ENCODE measurements at places on chromosomes 1 and 21.
A peak's percentile ranks its signal among the peaks of the same experiment; 100 is the strongest.

DNA sequence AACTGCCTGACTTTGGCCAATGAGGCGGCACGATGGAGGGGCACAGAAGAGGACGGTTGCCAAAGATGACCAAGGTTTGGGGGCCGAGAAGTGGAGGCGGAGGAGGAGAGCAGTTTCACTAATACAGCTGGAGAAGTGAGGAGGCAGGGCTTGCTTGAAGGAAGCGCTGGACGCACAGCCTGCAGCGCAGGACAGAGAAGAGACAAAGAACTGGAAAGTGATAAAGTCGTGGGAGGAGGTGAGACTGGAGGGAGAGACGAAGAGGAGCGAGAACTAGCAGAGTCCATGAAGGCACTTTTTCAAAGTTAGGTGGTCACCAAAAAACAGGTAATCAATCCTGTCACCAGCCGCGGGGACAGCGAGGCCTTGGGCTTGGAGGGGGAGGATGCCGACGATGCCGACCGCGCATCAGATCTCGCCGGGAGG lies 771 bp downstream of the PACC1 start:
- DNase-seq = no peak

DNA sequence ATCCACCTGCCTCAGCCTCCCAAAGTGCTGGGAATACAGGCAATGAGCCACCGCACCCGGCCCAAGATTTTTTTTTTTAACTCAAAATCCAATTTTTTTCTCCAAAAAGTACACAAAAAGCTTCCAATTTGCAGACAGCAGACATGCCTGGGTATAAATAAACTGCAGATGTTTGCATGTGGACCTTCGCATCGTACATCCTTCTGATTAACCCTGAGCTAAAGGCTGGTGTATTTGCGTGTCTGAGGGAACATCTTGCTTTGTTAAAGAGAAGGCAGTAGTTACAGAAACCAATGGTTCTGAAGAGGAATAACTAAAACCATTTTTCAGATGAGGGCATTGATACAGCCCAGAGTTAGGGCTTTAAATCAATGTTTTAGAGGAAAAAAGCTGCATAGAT lies 12.7 kb downstream of the BCAR3 start:
- no peak for DNase-seq

DNA sequence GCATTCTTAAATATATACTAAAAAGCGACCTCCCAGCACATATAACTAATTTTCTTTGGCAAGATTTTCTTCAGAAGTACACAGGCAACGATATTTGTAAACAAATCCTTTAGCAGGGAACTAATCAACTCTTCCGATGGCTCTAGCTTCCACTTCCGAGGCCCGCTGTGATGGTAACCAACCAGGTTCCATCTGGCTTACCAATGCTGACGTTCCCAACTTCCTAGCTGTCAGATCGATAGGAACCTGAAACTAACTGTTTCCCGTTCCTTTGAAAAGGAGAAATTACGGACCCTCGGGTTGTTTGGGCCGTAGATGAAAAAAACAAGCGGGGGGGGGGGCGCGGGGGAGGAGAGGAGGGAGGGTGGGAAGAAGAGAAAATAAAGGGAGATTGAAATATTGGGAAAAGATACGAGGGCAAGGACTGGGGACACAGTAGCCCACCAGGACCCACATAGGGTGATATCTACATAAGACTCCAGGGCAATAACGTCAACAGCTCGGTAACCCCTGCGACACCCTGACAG lies 513 bp downstream of the GTF2B start:
- no peak for DNase-seq

GRCh38 chr21:42799516-42799915 lies 79.8 kb downstream of the WDR4 start:
- DNase-seq = no peak

- no peak for DNase-seq
Measured at GRCh38 chr1:230940848-230941247, 37.8 kb downstream of the TTC13 start.

DNA sequence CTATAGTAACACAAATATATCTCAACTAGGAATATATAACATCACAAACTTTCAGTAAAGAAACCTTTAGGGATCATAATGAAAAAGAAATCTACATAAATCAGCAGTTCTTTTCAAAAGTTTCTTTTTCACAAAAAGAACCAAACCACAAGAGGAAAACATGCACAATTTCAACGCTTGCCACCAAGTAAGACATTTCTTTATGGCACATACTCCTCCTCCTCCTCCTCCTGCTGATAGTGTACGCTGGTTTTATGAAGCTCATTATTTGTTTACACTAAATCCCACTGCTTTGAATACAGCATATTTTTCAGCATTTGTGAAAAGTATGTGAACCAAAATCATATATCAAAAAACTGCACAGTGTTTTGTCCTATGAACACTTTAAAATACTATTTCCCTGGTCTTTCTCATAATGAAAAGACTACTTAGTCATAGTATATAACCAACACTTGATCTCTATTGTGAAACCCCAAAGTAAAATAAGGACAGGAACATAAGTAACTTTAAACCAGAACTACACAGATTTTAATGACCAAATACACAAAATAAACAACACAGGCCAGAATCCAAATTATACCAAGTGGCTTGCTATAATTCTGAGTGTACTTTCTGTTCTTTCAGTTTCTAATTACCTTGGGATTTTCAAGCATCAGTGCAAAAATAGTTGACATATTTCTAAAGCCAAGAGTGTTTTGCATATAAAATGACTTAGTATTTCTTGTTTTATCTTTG lies 184.2 kb downstream of the EIF4G3 start:
- no peak for DNase-seq

- DNase-seq = no peak
Measured at GRCh38 chr1:193569983-193570269, 383.5 kb upstream of the B3GALT2 start.

GRCh38 chr1:96309783-96310182 lies 411.8 kb upstream of the PTBP2 start:
- DNase-seq = no peak

- no peak for DNase-seq
Measured at GRCh38 chr1:98991127-98992012, 13.3 kb downstream of the PLPPR5 start.

- DNase-seq = no peak
Measured at GRCh38 chr1:7407544-7407895, 363.6 kb upstream of the VAMP3 start.

- DNase-seq = peak; percentile 22
Measured at GRCh38 chr21:43866260-43866629, 1.2 kb downstream of the AGPAT3 start.

DNA sequence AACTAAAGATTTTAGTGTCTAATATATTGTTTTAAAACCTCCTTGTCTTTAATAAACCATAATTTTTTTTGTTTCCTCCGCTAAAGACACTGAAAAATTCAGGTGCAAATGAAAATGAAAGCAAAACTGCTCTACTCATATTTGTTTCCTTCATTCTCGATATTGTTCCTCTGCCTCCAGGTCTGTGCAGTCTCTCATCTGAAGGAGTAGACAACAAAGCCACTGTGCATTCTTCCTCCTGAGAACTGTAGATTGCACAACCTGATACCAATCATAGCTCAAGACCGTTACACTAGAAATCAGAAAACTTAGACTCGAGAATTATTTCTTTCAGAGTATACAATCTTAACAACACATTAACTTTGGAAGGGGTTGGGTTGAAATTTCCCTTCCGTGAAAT lies 373.1 kb upstream of the CXADR start:
- no peak for DNase-seq

GRCh38 chr1:177471244-177471643 lies 300.5 kb downstream of the BRINP2 start:
- no peak for DNase-seq

GRCh38 chr1:12548279-12548972 lies 69.6 kb downstream of the DHRS3 start:
- no peak for DNase-seq

DNA sequence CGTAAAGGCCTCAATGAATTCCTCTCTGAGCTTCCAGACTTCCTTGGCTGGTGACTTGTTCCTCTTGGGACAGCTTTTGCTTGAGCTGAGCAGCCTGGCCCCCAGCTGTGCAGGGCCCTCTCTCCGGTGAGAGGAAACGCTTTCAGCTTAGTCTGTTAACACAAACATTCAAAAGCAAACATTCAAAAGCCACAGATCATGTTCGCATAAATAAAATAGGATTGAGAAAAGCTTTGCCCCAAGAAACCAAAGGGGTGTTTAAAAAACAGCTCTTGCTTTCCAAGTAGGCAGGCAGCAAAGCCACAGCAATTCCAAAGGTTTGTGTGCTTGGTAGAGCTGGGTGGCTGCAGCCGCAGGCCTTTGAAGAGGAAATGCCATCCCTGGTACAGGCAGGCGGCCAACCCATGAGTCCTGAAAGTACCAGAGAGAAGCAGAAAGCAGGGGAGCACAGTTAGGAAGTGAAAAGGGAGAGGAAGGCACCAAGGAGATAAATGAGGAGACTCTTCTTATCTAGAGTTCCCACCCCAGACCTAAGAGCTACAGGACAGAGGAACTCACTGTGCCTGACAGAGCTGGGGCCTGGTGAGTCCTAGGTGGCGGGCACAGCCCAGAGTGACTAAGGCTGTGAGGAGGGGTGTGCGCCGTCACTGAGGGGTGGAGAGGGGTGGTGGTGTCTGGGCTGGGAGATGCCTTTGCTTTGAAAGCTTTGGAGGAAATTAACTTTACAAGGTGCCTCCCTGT lies 48.4 kb downstream of the CCN1 start:
- DNase-seq = no peak

DNA sequence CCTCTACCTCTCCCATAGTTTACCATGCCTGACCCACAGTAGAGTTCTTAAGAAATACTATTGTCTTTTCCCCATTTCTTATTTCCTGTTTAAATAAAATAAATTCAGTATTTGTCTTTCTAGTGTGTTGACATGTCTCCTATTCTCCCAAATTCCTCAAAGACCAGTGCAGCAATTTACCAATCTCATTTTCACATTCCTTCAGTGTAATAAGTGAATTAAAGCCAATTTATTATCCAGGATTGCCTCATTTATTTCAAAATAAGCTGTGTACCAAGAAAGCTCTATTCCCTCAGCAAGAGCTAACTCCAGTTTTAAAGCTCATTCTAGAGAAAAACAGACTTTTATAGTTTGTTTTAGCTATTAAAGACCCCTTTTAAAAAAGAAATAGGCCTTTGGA lies 49.9 kb downstream of the DISC1 start:
- DNase-seq = no peak

GRCh38 chr1:238982736-238983135 lies 403.6 kb upstream of the CHRM3 start:
- no peak for DNase-seq

- DNase-seq = no peak
Measured at GRCh38 chr1:25338986-25339385, 852 bp downstream of the TMEM50A start.

GRCh38 chr21:46092026-46092764 lies 5.7 kb upstream of the COL6A2 start:
- DNase-seq = no peak

DNA sequence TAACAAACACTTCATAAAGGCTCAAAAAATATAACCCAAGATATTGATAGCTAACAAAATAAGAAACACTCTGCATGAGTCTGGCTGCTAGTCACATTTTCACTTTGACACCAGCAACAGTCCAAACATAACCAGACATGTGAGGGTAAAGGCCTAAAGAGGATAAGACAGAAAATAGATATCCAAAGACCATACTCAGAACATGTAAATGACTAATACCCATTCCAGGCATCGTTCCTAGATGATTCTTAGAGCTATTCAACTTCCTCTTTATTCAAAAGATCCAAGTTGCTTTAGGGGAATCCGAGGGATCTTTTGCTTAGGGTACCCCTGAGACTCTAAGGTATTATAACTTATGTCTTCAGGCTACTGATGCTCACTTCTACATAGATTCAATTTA lies 5.1 kb downstream of the COL24A1 start:
- no peak for DNase-seq

- DNase-seq = no peak
Measured at GRCh38 chr1:199510314-199510713, 517.2 kb upstream of the NR5A2 start.

- DNase-seq = no peak
Measured at GRCh38 chr1:234111458-234112142, 207.1 kb downstream of the SLC35F3 start.

DNA sequence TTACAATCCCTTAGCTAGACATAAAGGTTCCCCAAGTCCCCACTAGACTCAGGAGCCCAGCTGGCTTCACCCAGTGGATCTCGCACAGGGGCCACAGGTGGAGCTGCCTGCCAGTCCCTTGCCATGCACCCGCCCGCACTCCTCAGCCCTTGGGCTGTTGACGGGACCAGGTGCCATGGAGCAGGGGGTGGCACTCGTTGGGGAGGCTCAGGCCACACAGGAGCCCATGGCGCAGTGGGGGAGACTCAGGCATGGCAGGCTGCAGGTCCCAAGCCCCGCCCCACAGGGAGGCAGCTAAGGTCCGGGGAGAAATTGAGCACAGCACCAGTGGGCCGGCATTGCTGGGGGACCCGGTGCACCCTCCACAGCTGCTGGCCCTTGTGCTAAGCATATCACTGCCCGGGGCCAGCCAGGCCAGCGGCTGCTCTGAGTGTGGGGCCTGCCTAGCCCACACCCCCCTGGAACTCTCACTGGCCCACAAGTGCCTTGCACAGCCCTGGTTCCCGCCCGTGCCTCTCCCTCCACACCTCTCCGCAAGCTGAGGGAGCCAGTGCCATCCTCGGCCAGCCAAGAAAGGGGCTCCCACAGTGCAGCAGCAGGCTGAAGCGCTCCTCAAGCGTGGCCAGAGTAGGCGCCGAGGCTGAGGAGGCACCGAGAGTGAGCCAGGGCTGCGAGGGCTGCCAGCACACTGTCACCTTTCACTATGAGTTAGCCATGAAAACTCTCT lies 117.8 kb downstream of the LIPI start:
- no peak for DNase-seq

GRCh38 chr1:26733982-26734381 lies 38.2 kb downstream of the ARID1A start:
- no peak for DNase-seq

DNA sequence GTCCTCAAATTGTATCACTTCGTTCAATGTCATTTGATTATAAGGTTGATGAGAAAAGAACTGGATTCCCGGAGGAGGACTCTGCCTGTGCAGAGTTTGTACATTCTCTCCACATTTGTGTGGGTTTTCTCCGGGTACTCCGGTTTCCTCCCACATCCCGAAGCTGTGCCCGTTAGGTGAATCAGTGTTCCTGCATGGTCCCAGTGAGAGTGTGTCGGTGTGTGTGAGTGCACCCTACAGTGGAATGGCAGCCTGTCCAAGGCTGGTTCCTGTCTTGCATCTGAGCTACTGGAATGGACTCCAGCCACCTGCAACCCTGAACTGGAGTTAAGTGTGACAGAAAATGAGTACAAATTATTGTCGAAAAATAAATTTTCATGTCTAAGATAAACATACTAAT lies 92.2 kb upstream of the KCTD3 start:
- DNase-seq = no peak

GRCh38 chr1:97196825-97197516 lies 475.4 kb downstream of the PTBP2 start:
- DNase-seq = no peak

Measured in stimulated activated CD4-positive, alpha-beta T cell treated with anti-CD3 and anti-CD28 coated beads, Interleukin-1b, Interleukin-23, amount 100 ng/mL, for 4 hours (primary cell).